Stimulated activated CD8-positive, alpha-beta memory T cell treated with anti-CD3 and anti-CD28 coated beads, Interleukin-4, amount 100 ng/mL, for 4 hours (primary cell): ENCODE measurements at places on chromosomes 2 and 18.

DNA sequence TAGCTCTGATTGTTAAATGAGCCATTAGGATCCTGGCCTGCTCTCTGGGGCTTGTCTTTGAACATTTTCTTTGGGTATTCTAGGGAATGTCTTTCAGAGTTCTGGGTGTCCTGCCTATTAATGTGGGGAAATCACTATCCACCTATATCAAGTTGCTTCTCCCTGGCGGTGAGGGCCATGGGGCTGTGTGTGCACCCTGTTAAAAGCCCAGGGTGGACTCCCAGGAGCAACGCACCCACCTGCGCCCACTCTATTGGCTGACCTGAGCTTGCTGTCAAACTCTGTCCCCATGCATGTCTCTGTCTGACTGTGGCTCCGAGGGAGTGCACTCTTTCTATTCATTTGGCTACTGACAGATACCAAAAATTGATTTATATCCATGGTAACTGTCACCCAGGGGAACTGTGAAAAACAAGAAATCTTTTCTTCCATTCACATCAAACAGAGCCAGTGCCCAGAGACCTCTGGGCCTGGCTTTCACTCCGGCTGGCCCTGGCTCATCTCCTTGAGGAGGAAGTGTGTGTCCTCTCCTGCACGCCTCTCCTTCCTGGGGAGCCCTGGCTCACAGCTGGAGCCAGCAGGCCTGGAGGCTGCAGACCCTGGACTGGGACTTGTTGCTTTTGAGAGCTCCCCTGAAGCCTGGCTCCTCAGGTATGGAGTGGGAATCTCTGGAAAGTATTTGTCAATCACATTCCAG, 10.5 kb upstream of the TOGARAM2 start:
- no peak for DNase-seq

DNA sequence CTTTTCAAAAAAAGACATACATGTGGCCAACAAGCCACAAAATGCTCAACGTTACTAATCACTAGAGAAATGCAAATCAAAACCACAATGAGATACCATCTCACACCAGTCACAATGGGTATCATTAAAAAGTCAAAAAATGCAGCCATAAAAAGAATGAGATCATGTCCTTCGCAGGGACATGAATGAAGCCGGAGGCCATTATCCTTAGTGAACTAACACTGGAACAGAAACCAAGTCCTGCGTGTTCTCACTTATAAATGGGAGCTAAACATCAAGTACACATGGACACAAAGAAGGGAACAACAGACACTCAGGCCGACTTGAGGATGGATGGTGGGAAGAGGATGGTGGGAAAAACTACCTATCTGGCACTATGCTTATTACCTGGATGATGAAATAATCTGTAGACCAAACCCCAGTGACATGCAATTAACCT, 17.8 kb upstream of the ATL2 start:
- DNase-seq: no peak

DNA sequence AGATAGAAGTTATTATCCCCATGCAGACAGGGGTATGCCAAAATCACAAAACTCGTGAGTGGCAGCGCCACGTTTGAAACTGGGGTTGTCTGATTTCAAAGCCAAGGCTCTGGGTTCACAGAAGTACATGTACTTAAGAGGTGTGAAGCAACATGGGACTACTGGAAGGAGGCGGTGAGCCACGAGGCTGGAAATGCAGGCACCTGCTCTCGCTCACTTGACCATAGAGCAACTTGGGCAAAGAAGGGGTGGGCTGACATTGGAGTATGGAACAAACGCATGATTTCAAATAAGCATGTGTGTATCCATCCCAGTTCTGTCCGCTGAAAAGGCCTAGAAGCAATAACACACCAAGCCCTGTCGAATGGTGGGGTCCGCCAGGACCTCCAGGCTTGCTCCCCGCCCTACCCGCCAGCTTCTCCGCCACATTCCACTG, 593 bp upstream of the ACTR2 start:
- DNase-seq: no peak

- no peak for DNase-seq
Observed at GRCh38 chr2:230356084-230356483, 29.1 kb downstream of the SP140L start.

DNA sequence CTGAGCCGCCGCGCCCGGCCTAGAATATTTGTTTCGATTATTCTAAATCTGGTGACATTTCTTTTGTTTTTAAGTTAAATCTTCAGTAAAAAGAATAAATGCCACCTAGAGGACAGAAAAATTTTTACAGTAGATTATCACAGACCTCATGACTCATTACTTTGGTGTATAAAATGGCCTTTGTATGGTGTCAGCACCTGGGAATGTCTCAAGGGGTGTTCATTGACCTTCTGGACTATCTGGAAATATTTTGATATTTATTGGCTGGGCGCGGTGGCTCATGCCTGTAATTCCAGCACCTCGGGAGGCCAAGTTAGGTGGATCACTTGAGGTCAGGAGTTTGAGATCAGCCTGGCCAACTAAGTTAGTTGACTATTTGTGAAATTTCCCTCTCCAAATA, 30.3 kb upstream of the SLC30A6 start:
- DNase-seq: no peak

- no peak for DNase-seq
Observed at GRCh38 chr18:27652480-27653121, 467.5 kb upstream of the CHST9 start.

DNA sequence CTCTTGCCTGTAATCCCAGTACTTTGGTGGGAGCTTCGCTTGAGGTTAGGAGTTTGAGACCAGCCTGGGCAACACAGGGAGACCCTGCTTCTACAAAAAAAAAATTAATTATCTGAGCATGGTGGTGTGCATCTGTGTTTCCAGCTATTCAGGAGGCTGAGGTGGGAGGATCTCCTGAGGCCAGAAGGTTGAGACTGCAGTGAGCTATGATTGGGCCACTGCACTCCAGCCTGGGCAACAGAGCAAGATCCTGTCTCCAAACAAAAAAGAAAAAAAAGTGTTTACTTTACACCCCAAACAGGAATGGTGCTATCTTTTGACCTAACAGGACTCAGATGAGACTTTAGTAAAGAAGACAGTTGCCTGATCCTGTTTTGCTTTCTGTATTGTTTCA, 35.6 kb downstream of the MAL start:
- DNase-seq: no peak

DNA sequence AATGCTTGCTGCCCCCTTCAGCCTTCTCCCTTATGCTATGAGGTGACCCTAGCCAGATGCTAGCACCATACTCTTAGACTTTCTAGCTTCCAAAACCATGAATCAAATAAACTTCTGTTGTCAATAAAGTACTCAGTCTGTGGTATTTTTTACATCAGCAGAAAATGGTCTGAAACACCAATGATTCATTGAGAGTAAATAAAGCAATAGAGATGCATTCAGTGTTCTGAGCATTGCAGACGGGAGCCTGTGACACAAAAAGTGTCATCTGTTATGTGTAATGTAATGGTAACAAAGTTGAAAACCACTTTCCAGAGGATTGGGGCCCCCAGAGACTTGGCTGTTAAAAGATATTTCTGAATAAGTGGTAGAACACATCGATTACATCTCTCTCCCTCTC, 758.0 kb upstream of the NRXN1 start:
- DNase-seq: no peak

- no peak for DNase-seq
Observed at GRCh38 chr2:29241955-29242565, 126.8 kb downstream of the CLIP4 start.

DNA sequence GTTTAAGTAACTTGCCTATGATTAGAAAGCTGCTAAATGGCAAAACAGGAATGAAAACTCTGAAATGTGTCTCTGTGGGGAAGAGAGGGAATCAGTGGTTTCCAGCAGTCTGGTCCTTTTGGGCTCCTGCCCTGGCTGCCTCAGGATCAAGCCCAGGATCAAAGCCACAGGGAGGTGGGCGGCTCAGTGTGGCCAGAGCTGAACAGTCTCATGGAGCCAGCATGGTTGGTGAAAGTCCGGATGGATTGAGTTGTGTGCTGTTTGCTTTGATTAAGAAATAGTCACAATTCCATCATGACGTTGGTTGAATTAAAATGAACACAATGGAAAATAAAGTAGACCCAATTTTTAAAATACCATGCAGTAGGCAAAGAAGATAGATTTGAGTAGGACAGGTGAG, 344.2 kb downstream of the LPIN1 start:
- DNase-seq: no peak
